ENCODE measurements at places on chromosomes 11 and 22.
A peak's percentile ranks its signal among the peaks of the same experiment; 100 is the strongest.

GRCh38 chr11:18468961-18469360, 13.3 kb downstream of the LDHAL6A start:
- DNase-seq = no peak

DNA sequence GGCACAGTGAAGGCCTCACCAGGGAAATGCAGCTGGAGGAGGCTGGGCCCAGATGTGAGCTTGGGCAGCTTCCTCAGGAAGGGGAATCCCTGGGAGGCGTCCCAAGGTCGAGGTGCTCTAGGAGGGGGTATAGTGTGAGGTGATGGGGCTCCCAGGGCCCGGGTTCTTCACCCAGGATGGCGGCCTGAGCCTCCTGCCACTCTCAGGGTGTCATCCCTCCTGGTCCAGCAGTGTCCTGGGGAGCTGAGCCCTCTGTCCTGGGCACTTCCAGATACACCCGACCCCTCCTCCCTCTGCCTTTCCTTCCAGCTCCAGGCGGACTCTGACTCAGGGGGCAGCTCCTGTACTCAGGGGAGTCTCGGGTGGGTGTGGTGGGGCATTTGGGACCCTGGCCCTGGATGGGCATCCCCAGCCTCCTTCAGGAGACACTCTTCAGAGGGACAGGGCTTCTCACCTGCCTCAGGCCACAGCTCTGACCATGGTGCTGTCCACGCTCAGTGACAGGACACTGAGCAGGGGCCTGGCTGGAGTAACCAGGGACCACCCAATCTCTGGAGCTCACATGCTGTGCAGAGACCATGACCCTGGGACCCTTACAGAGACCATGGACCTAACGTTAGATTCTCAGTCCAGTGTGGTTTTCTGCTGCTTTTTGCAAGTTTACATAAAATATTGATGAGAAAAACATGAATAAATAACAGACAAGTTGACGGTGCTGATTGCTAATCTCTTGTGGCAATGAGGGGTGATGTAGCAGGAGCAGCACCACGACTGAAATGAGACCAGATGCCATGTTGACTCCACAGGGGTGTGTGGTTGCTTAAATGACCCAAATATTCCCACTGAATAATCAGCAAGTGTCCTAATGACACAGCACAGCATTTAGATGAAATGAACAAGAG, 101.9 kb downstream of the GGTLC2 start:
- no peak for DNase-seq

DNA sequence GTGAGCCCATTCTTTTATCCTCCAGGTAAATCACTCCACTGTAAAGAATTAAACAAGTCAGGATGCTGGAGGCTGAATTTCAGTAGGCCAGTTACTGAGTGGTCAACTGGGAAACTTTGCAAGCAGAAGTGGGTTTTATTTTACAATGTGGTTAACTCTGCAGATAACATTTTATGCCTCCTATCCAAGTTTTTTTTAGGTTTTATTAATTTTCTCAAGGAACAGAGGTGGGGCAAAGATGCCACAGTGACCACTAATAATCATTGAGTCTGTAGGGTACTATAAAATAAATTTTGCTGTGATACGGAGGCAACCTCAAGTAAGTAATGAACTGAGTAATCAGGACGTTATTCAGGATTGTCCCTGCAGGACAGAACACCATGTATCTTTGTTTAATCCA, 599.9 kb downstream of the METTL15 start:
- no peak for DNase-seq

DNA sequence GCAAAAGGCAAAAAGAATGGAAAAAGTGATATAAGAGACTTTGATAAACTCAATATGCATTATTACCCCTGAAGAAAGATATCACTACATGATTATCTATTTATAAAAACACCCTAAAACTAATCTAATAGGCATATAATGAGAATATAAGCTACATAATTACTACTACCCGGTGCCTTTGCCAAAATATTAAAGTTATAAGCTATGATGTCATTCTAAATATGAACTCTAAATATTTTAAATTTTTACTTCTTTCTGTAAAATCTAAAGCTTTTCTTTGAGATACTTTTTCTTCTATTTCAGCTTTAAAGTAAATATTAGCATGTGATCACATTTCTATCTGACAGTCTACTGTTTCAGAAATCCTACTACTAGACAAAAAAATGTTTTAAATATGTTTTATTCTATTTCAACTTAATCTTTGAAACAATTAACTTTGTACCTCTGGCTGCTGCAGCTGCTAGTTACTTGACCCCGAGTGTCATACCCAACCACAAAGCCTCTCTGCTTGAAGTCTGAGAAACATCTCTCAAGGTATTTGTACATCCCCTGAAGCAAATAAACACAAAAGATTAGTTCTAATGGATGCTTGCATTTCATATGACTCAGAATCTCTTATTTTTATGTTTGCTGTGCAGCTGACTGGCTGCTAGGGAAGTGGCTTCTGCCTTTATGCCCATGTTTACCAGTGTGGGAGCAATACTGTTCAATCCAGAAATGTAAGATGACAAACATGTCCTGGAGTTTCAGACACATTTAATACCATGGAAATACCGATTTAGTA, 26.8 kb downstream of the PGM2L1 start:
- peak; percentile 3 for DNase-seq

GRCh38 chr11:116472651-116473050, 300.1 kb downstream of the BUD13 start:
- no peak for DNase-seq

GRCh38 chr22:49163258-49163959, 664.3 kb downstream of the BRD1 start:
- no peak for DNase-seq

GRCh38 chr11:130947481-130947880, 31.2 kb upstream of the SNX19 start:
- no peak for DNase-seq

DNA sequence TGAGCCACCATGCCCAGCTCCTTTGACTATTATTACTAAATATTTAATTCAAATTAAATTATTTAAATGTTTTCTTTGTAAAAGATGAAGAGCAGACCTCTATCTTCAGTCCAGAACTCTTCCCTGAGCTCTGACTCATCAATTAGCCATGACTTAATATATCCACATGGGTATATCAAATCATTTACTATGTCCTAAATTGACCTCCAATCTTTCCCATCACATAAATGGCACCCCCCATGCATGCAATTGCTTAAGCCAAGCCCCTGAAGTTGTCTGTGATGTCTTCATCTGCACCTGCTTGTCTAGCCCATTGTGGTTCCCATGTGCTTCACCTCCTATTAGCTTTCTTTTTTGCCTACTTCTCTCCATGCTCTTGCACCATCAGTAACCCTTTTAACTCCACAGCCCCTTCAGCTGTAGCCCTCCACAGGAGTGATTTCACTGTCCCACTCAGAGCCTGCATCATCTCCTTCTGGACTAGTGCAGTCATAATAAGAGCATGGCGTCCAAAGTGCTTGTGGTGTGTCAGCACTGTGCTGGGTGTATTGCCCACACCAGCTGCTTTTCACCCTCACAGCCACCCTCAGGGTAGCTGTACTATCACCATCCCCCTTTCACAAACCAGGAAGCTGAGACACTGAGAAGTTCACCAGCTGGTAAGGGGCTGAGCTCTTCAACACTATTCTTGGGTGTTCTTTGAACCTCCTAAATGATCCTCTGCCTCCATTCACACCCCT, 11.8 kb upstream of the THY1 start:
- no peak for DNase-seq

DNA sequence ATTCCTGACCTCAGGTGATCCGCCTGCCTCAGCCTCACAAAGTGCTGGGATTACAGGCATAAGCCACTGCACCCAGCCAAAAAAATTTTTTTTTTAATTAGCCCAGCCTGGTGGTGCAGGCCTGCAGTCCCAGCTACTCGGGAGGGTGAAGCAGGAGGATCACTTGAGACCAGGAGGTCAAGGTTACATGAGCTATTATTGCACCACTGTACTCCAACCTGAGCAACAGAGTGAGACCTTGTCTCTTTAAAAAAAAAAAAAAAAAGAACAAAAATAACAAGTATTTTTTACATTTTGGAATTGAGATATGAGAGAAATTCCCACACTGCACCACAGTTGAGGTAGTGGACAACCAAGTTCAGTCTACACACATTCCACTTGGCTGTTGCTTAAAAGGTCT, 13.6 kb upstream of the L3MBTL2 start:
- no peak for DNase-seq

DNA sequence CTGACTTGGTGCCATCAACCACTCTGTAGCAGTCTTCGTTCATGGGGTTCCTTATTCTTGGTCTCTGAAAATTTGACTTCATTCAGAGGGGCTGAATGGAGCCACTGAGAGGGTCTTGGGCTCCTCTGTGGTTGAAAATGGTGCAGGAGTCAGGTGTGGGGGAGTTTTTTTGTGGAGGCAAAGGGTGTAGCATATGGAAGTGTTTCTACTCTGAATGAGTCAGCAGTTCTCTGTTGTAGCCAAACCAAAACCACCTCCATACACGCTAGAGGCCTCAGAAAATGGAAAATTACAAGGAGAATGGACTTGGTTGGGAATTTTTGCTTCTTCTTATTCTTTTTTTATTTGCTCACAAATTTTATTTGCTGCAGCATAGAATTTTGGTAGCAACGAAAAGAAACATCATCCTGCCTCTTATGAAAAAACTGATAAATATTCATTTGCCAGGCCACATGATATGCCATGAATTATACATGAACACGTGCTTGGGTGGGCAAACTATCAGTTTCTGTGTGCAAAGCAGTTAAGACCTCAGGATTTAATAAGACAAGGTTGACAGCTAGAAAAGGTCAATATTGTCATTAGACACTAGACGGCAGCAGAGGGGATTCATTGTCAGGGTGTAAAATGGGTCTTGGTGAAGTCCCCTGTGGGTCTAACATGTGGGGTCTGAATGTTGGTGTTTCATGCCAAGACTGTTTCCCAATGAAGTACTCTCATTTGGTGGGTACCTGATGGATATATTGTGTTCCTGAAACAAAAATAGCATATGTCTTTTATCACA, 111.7 kb downstream of the MYO18B start:
- no peak for DNase-seq

DNA sequence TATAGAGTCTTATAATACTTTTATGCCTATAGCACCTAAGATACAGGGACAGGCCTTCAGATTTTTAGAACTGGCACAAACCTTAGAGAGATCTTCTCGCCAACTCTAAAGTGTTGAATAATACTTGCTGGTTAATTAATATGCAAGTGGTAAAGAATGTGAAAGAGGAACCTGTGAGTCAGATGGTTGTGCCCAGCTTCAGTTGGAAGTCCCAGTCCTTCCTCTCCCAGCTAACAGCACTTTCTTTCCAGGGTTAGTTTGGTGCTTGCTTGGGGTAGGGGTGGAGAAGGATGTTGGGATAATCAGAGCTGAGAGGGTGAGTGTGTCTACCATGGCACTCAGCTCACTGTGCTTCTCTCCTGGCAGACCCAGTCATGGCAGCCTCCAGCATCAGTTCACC, 4.9 kb upstream of the TMEM132A start:
- DNase-seq = no peak

DNA sequence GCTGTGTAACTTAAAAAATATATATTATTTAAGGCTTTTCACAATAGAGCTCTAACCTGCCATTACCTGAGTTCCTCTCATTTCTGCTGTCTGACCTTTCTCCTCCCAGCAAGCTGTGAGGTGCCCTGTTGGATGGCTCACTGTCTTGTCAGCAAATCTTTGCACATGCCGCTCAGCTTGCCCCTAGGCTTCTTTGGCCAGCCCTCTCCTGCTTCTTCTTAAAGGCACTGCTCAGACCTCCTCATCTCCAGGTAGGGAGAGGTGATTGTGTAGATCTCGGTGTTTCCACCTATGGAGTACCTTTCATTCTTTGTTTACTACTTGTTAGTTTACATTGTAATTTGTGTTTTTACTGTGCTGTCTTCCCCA, 96.5 kb downstream of the EXT2 start:
- no peak for DNase-seq

- no peak for DNase-seq
These were observed 37.9 kb downstream of the MAPK1 start for GRCh38 chr22:21829523-21829922.

DNA sequence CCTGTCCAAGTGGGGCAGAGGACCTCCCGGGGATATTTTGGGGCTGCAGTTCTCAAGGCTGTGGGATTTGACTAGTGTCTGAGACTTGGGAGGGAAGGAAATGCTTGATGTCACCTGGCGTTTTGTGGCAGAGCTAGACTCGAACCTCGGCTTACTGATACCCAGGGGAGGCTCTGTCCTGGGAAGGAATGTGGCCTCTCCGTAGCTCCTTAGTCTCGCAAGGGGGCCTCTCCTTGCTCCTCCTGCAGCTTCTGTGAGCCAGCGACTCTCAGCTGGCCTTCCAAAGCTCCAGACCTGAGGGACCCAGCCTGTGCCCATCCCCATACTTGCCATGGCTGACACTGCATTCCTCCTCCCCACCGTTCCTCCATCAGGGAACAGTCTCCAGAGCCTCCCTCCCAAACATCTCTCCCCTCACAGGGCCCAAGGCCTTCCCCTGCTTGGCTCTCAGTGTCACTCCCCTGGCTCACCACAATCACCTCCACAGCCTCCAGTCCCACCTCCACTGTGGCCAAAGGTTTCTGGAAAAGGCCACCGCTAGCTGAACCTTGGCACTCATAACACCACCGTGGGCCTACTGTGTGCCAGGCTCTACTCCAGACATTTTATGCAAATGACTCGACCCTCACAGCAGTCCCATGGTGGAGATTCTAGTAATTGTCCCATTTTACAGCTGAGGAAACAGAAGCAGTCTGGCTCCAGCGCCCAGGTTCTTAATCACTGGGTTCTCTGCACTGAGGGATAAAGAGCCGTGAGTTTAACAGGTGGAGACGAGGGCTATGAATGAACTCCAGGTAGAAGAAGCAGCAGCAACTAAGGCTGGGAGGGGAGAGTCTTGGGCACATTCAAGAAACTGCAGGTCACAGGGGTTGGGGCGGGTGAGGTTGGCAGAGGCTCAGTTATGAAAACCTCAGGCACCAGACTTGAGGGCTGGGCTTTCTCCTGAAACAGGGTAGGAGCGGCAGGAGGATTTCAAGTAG, 12.1 kb downstream of the P2RY2 start:
- no peak for DNase-seq

GRCh38 chr11:96752221-96752620, 362.4 kb downstream of the JRKL start:
- DNase-seq = no peak

DNA sequence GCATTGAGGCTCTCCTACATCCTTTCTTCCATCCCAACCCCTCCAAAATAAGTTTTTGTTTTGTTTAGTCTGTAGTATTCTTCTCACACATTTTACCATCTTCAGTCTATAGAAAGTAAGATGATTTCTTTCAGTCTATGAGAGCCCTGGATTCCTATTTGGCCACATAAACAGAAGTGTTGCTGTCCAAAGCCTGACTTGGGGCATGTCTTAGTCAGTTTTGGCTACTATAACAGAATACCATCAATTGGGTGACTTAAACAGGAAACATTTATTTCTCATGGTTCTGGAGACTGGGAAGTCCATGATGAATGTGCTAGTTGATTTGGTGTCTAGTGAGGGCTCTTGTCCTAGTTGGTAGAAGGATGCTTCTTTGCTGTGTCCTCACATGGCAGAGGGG, 146.8 kb upstream of the DDI1 start:
- no peak for DNase-seq

Data from AG09319 (cell line).